ENCODE measurements at places on chromosomes 1 and 21.

GRCh38 chr21:43865540-43866259, 677 bp downstream of the AGPAT3 start:
- DNase-seq = no peak

DNA sequence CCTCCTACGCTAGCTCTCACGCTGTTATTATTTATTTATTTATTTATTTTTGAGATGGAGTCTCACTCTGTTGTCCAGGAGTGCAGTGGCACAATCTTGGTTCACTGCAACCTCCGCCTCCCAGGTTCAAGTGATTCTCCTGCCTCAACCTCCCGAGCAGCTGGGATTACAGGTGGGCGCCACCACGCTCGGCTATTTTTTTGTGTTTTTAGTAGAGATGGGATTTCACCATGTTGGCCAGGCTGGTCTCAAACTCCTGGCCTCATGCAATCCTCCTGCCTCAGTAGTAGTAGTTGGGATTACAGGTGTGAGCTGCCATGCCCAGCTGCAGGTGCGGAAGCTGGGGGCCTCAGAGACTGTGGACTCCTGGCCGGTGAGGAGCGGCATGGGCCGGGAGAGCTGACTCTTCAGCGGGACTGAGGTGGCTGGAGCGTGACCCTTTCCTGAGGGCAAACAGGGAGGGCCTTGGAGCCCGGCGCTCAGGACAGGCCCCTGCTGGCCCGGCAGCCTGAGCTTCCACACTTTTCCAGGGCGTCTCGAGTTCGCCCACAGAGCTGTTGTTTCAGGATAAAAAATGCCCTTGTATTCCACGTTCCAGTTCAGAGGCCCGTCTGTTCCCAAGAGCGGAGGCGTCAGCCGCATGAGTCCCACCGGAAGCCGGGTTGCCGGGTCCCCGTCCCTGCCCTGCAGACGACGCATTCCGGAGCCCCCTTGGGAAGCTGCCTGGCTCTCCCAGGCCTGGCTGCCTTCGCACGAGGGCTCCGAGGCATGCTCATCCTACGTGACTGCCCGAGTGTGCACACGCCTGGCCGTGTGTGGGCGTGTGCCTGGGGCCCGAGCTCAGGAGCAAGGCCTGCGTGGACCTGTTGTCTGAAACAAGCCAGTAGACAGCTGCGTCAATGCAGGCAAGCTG, 126.2 kb downstream of the SIK1 start:
- DNase-seq = no peak

DNA sequence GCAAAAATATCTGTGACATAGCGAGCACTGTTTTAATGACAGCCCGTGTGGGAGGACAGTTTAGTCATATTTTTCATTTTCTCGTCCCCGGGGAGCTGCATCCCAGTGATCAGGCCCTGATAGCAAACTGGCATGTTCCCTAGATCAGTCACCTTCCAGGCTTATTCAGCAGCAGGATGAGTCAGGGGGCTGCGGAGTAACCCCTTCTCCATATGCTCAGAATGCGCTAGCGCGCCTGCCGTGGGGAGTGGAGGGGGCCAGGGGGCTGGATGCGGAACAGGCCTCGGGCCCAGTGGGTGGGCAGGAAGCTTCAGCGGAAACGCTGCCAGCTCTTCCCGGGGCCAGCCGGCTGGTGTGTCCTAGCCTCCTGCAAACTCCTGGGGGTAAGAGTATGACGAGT, 94.0 kb downstream of the KCND3 start:
- DNase-seq = no peak

DNA sequence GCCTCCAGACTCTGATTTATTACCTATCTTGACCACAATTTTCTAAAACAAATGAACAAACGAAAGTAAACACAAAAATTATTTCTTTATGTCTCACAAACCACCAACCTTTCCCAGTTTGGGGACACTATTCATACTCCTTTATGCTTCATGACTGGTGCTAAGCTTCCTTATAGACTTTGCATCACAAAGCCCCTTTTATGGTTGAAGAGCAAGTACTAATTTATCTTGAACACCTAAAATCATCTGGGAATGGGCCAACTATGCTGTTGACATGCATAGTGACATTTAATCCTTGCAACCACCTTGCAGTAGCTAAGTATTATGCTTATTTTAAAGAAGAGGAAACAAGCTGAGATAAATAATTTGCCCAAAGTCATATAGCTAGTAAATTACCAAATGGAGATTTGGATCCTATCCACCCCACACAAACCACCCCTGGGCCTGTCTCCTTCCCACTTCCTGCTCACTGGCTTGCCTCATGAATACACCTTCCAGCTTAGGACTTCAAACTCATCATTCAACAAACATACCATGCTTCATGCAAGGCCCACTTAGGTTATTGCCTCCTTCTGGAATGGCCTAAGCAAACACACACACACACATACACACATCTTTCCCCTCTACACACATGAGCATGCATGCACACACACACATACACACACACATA, 192.2 kb downstream of the PLPP3 start:
- no peak for DNase-seq

GRCh38 chr1:180854001-180854400, 58.7 kb upstream of the KIAA1614 start:
- no peak for DNase-seq

- DNase-seq = no peak
Observed at GRCh38 chr1:111569913-111570312, 49.7 kb upstream of the RAP1A start.

DNA sequence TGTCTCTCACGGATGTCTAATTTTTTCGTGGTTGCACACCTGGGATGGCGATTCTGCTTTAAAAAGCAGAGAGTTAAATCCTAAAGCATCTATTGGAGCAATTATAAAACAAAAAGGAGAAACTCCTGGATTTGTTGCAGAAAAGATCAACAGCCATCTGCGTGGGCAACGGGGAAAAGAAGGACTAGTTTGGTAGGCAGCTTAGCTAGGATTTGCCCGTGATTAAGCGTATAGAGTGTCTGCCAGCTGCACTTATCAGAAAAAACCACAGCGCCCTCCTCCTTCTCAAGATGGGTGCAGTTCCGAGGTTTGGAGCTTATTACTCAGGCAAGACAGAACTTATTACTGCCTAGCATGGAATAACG, 526 bp upstream of the SLC25A24 start:
- no peak for DNase-seq

DNA sequence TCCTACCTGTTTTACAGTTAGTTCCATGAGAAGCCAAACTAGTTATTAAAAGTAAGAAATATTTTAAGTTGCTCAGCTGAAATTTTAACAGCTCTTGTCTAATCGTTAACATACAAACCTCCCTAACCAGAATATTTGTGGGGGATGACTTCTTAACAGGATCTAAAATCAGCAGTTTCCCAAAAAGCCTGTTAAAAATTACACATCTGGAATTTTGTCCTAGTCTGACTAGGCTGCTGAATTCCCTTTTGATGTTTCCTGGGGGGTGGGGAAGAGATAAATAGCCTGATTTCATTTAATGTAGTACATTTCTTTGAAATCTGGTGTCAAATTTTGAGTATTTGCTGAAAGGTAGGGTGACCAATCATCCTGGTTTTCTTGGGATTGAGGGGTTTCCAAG, 78.8 kb upstream of the ARHGAP29 start:
- no peak for DNase-seq

Data from KG1 (cell line).